Glutamatergic neuron (in vitro differentiated cells): ENCODE measurements at places on chromosomes 5 and 9.

- DNase-seq: no peak
These were observed 42.1 kb downstream of the CDC42SE2 start for GRCh38 chr5:131305906-131306305.

- DNase-seq: no peak
These were observed 1571.2 kb upstream of the C9orf72 start for GRCh38 chr9:29144476-29144875.

DNA sequence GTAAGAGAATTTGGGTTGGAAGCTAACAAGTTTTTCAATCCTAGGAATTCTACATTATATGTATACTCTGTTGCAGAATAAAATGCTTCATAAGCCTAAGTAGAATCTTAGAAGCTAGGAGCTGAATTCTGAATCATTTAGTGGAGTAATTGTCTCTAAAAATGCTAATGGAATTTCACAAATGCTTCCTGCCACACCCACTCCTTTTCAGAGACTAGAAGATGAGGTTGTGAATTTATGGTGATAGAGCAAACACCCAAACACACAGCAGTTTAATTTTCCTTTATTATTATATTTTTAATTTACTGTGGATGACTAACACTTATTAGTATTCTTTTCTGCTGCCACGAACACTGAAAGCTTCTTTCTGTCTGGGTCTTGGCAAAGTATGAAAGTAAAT is 208.0 kb upstream of the PDE4D start:
- no peak for DNase-seq

DNA sequence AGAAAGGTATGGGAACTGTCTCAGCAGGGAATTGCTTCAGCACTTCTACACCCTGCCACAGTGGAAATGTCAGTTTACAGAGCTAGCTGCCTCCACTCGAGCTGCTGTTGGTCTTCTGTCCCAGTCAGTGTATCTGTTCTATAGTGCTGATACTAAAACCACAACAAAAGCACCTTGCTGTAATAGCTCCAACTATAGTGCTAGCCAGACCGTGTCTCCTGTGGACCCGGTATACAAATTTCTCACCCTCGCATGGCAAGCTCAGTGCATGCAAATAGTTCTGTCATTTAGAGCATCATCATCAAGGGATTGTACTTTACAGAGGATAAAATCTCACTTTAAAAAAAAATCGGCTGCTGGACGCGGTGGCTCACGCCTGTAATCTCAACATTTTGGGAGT is 51.5 kb upstream of the IQGAP2 start:
- DNase-seq: no peak

DNA sequence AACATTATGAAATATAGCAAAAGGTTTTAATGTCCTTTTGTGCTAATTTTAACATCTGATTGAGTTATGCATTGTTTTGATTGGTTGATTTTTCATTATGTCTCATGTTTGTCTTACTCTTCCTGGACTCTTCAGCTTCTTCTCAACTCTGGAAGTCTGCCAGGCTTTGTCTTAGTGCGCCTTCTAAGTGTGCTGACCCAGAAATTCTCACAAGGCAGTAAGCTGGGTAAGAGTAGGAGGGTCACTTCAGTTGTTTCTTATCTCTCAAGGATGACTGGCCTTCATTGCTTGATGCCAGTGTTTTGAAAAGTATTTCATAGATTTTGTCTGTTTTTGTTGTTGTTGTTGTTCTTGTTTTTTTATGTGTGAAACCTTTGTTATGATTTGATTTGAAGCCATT is 59.2 kb downstream of the RIC1 start:
- DNase-seq: no peak

DNA sequence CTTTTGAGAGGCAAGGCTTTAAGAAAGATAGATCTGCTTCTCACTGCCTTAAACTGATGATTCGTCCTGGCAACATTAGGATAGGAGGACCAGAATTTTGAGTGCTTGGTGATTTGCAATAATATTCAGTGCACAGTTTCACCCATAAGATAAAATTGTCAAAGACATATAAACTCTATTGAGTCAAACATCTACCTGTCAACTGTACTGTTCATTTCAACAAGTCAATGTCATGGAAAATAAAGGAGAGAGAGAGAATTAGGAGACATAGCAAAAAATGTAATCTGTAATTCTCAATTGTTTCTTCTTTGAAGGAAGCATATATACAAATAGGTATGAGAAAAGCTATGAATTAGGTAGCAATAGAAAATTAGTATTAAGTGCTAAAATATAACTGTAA is 237.2 kb downstream of the CDH12 start:
- DNase-seq: no peak

DNA sequence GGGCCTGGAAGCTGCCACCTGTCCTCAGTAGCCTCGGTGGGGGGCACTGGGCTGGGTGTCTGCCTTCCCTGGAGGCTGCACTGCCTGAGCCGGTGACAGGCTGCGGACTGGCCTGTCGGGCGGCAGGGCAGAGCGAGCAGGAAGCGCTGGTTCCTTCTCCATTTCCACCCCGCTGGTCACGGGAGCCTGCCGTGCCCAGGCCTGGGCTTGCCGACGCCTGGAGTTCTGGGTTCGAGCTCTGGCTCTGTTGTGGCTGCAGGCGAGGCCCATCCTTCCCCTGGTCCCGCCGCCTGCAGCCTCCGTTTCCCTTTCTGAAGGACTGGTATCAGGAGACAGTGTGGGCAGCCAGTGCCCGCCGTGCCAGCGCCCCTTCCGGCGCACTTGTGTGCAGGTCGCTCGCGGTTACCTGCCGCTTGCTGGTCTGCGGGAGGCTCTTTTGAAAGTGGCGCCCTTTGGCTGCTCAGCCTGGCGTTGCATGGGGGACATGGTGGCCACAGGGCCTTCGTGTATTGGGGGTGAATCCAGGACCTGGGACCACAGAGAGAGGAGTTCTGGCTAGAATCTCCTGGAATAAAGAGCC is 34.0 kb downstream of the RXRA start:
- DNase-seq: no peak

DNA sequence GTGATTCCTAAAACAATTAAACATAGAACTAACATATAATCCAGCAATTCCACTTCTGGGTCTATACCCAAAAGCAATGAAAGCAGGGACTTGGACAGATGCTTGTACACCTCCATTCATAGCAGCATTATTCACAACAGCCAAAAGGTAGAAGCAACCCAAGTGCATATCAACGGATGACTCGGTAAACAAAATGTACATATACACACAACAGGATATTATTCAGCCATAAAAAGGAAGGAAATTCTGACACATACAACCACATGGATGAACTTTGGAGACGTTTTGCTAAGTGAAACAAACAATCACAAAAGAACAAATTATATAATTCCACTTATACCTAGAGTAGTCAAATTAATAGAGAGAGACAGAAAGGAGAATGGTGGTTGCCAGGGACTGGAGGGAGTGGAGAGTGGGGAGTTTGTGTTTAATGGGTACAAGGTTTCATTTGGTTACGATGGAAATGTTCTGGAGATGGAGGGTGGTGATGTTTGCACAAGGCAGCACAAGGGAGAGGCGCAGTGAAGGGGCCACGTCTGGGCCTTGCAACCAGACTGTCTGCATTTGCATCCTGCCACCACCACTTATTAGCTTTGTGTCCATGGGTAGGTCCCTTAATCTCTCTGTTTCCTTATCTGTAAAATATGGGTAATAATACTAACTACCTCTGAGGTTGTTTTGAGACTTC is 36.3 kb upstream of the RLN1 start:
- no peak for DNase-seq

- no peak for DNase-seq
These were observed 19.8 kb upstream of the IL33 start for GRCh38 chr9:6195714-6196360.

- no peak for DNase-seq
These were observed 86.3 kb downstream of the MVB12B start for GRCh38 chr9:126412905-126413304.

- DNase-seq: no peak
These were observed 237.9 kb downstream of the SLF1 start for GRCh38 chr5:94856257-94856800.

- DNase-seq: no peak
These were observed 59.2 kb downstream of the IPPK start for GRCh38 chr9:92610470-92611420.

- no peak for DNase-seq
These were observed 34.5 kb downstream of the TXNDC8 start for GRCh38 chr9:110303133-110303532.

GRCh38 chr9:16241231-16241630 is 629.2 kb downstream of the BNC2 start:
- DNase-seq: no peak

DNA sequence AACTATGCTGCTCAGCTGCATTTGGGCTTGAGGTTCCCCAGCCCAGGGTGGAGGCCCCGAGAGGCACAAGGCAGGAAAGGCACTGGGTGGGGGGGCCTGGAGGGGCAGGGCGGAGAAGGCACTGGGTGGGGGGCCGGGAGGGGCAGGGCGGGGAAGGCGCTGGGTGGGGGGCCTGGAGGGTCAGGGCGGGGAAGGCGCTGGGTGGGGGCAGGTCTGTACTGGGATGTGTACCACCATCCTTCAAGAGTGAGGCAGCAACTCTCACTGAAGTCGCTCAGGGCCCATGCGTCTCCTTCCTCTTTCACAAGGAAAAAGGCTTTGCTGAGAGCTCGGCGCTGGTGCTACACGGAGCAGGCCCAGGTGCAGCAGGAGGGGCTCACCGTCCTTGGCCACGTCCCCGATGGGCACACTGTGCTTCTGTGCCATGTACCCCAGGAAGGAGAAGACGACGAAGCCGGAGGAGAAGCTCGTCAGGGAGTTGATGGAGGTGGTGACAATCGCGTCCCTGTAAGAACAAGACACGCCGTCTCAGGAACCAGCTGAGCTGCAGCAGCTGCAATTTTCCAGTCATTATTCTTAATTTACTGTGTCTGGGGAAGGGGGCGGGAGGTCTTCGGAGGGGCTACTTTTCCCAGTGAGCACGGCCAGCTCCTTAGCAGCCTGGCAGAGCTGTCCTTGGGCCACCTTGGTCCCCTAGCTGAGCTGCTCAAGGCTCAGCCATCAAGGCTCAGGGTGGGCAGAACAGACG is 30.8 kb downstream of the SLC6A3 start:
- DNase-seq: peak; percentile 91

GRCh38 chr9:95297316-95297715 is 20.2 kb downstream of the FANCC start:
- DNase-seq: no peak

- DNase-seq: no peak
These were observed 5.1 kb upstream of the PTBP3 start for GRCh38 chr9:112338561-112338960.

GRCh38 chr5:159053708-159054107 is 46.0 kb downstream of the EBF1 start:
- no peak for DNase-seq

DNA sequence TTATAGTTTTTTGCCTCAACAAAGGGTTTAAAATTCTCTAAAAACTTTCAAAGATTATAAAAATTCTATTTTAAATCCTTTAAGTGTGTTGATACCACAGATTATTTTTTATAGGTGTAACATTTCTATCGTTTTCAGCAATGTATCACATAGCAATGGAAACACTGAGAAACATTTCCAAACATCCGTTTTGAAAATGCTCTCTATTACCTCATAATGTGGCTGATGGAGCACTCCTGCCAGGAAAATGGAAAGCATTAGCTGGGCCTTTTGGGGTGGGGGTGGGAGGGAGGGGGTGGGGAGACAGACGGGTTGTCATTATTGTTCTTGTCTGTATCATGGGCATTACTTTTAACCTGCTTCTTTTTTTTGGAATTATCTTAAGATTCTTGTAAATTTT is 516.5 kb downstream of the ACTL7B start:
- DNase-seq: no peak

- no peak for DNase-seq
These were observed 145.6 kb downstream of the FSTL4 start for GRCh38 chr5:133466556-133467334.

DNA sequence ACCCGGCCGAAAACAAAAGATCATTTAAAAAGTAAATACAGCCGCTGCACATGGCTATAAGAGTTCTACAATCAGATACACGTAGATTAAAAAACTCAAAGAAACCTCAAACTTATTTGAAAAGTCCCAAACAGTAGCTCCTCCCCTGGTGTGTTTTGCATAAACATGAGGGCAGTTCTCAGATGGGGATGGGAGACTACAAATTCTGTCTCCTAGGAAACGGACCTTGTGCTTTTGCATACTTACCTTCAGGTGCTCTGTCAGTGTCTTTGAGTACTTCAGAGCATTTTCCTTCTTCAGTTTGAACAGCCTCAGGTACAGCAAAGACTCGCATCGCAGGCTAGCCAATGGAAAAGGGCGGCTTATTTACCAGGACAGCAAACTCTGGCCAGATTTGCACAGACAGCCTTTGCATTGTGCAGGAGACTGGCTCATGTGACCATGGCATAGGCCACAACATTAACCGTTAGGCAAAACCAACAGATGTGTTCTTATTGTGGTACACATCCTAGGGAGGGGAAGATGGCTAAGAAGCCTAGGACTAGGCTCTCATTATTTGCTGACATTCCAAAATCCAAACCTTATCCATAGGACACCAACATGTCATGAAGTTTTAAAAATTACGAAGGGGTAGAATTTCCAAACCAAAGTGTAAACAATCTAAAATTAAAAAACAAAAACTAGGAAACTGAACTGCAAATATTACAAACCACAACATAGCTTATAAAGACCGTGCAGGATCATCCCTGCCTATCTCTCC is 12.8 kb downstream of the LEAP2 start:
- DNase-seq: no peak

DNA sequence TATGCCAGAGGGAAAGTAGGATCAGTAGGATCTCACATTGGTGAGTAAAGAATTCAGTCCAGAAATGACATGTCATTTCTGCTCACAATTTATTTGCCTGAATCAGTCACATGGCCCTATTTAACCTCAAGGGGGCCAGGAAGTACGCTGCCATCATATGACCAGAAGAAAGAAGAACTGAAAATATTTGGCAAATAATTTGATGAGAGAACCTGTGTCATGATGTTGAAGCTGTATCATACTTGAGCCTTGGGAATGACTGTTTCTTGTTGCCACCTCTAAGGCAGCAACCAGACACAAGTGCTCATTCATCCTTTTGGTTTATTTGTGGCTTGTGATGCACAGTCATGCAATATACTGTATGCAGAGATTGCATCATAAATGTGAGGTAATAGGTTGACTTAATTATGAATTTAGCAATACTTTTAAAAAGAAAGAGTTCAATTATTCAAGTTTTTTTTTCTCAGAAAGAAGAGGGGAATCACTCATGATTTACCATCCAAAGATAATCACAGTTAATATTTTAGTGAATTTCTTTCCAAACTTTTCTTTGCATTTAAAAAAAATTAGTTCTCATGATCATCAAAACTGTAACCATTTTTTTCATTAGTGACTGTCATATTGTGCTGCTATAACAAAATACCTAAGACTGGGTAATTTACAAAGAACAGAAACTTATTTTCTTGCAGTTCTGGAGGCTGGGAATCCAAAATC is 8.2 kb upstream of the ZFYVE16 start:
- no peak for DNase-seq
